Breast epithelium (tissue), 4 donors: ENCODE measurements at places on chromosomes 6 and 20.

GRCh38 chr6:46901882-46902314 lies 19.8 kb downstream of the ADGRF5 start:
- no peak for DNase-seq

DNA sequence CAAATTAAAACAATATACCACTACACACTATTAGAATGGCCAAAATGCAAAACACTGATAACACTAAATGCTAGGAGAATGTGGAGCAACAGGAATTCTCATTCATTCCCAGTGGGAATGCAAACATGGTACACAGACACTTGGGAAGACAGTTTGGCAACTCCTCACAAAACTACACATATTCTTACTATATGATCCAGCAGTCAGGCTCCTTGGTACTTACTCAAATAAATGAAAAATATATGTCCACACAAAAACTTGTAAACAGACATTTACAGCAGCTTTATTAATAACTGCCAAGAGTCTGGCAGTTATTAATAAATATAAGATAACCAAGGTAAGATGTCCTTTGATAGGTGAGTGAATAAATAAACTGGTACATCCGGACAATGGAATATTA lies 44.9 kb downstream of the ABHD12 start:
- DNase-seq = no peak

DNA sequence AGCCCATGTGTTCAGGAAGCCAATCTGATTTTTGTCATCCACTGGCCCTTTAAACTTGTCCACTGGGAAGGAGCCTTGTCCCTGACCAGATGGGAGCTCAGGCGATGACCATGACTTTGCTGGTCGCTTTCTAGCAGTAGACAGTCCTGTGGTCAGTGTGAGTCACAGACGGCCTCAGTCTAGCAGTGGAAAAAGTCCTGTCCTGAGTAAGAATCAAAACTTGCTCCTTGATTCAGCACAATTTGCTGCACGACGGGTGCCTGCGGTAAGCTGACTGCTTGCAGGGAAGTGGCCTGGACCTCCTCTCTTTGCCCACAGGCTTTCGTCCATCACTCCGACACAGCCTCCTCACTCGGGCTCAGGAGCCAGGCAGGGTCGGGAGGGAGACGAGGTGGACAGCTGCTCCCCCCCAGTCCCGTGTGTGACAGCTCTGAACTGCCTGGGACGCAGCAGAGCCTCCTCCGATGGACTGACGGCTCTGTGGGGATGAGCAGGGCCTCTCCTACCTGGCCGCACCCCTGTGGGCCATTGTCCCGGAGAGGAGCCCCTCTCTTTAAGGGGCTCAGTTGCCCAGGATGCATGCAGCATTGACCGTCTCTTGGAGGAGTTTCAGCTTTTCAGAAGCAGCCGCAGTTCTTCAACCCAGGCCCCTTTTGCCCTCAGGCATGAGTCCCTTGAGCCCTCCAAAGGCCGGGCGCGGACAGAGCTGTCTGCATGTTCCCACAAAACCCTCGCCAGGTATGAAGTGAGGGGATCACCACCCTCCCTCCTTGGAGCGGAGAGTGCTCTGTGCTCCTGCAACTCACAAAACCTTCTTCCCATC lies 209.2 kb downstream of the ANKRD60 start:
- DNase-seq = no peak

DNA sequence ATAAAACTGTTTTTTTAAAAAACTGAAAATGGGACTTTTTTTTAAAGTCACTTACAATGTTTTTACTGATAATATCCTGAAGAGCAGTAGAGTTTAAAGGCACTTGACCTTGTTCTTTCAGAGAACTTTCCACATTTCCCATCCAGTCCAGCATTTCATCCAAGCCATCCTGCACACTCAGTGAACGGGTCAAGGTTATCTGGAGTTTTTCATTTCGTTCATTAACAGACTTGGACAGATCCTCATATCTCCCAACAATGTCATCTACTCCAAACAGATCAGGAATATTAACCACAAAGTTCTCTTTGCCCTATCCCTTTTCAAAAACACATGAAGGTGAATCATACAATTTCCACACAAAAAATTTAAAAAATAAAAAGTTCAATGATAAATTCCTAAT lies 69.1 kb downstream of the DST start:
- no peak for DNase-seq

DNA sequence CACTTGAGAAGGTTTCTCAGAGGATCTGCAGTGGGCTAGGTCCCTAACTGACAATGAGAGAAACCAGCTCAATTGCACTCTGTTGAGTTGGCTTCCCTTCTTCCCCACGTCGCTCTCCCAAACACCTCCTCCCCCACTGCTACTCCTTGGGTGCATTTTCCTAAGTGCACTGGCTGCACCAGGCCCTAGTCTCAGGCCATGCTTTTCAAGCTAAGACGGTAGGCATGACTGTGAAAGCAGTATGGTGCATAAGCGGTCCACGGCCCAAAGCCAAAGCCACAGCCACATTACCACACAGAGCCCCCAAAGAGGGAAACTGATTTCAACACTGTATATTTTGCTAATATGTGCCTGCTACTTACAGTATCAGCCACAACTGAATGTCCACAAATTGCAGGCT lies 62.1 kb upstream of the RBM24 start:
- no peak for DNase-seq

- DNase-seq = no peak
These were observed 3.4 kb downstream of the APMAP start for GRCh38 chr20:24989162-24989561.

- DNase-seq = no peak
These were observed 165.5 kb upstream of the OPRM1 start for GRCh38 chr6:153873541-153873940.

GRCh38 chr6:87799651-87800050 lies 97.6 kb upstream of the AKIRIN2 start:
- no peak for DNase-seq

DNA sequence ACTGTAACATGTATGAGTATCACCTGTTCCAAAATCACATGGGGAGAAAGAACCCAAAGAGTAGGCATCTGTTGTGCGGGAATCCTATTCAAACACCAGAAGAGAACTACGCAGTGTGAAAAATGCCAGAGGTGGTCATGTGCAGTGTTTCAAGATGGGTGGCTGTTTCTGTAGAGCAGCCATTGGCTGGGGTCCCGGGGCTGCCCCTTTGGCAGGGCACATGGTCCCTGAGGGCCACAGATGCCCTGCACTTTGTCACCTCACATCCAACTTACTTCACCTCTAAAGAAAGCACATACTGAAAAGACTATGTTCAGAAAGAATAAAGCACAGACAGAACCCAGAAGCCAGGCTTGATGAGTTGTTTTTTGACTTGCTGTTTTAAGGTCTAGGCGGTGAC lies 12.3 kb downstream of the MTCH1 start:
- no peak for DNase-seq
